ENCODE measurements at places on chromosomes 5 and 9.

- DNase-seq, result no peak
Observed at GRCh38 chr9:3848445-3849114, 322.8 kb upstream of the RFX3 start.

GRCh38 chr5:1131191-1131621 is 19.3 kb upstream of the SLC12A7 start:
- DNase-seq, result no peak

DNA sequence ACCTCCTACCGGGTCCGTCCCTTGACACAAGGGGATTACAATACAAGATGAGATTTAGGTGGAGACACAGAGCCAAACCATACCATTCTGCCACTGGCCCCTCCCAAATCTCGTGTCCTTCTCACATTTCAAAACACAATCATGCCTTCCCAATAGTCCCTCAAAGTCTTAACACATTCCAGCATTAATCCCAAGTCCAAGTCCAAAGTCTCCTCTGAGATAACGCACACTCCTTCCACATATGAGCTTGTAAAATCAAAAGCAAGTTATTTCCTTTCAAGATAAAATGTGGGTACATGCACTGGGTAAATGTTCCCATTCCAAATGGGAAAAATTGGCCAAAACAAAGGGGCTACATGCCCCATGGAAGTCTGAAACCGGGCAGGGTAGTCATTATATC is 463.9 kb upstream of the CDH9 start:
- DNase-seq, result no peak

DNA sequence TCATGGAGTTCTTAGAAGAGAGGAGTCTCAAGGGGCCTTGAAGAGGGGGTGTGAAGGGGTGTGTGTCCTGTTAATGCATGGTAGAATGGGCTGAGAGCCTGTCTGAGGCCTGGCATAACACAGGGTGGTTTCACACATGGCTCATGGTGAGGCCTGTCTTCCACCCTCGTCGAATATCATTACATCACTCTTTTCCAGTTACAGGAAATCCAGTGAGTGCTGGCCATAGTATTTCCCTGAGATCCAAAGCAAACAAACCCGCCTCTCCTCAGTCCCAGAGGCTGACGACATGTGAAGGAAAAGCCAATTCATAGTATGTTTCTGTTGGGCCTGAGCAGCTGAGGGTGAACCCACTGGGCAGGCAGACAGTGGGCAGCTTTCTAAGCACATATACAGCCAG is 159.4 kb upstream of the NR3C1 start:
- DNase-seq, result no peak

- DNase-seq, result no peak
Observed at GRCh38 chr5:113024076-113024697, 47.6 kb downstream of the DCP2 start.
